Lung microvascular endothelial cell (primary cell): ENCODE measurements at places on chromosomes 13 and 19. TPM values are rescaled to one million over a fixed set of nuclear protein-coding genes. Genes with fewer than 3 reads are reported as not detected.

The GSX1 gene
- not detected in 2 replicates for total RNA-seq

DNA sequence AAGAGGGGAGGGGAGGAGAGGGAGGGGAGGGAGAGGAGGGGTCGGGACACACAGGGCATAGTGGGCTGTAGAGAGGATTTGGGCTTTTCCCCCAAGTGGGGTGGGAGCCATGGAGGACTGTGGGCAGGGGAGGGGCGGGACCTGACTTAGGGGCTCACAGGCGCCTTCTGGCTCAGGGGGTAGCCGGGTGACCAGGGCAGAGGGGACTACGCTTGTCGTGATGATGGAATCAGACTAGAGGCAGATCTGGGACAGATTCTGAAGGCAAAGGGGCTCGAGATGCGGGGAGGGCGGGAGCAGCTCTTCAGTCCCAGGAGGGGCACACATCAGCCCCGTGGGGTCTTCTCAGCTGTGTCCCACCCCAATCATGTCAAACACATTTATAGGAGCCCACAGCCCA lies 13.5 kb downstream of the NDUFA11 start:
- no peak for DNase-seq

DNA sequence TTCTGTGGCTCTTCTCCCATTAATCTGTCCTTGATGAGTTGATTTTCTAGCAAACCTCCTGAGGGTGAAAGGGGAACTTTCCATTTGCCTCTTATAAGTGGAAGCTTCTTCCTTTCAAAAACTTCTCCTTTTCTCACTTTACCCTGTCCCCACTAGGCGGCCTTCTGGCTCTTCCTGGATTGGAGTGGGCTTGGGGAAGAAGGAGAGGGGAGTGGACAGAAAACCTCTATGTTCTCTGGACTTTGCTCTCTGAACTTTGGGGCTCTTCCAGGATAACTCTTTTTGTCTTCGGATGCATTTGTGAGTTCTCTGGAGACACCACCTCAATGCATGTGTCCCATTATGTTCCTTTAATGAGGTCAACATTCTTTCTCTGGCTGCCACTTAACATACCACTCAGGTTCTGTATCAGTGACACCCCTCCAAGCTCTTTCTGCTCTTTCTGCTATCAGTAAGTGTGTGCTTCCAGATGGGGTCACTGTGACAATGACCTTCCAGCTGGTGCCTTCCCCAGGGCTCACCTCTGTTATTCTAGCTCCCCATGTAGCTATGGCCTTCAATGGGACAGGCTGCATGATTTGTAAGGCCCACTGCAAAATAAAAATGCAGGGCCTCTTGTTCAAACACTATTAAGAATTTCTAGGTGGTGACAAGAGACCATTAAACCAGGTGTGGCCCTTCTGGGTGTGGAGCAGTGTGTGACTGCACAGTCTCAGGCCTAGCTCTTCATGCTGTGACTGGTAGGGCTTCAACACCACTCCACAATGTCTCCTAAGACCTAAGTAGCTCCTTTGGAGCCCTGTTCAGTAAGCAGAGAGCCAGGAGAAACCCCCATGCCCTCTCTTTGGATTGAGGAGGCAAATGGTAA lies 389.2 kb downstream of the EFNB2 start:
- DNase-seq: no peak

- DNase-seq: peak; percentile 10
Measured at GRCh38 chr13:71864986-71865873, 1.8 kb downstream of the DACH1 start.

DNA sequence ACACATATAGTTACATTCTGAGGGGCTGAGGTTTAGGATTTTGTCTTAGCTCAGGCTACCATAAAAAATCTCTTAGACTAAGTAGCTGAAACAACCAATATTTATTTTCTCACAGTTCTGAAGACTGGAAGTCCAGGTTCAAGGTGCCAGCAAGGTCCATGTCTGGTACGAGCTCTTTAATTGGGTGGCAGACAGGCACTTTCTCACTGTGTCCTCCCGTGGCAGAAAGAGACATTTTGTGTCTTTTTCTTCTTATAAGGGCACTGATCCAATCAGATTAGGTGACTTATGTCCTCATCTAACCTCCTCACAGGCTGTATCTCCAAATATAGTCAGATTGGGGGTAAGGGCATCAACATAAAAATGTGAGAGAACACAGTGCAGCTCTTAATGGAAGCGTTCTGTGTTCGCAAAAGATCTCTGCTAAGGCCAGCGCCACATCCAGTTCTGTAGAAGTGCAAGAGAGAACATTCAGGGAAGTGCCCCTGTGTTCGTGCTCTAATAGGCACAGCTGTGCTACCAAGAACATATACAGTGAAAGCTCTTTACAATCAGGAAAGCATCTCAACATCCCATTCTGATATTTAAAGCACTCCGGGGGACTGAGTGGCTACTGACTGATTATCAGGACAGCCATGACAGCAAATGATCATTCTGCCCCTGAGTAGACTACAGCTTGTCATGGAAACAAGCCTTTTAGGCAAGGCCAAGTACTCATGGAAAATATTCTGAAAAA lies 819.2 kb downstream of the LIG4 start:
- no peak for DNase-seq

GRCh38 chr19:41316306-41316920 lies 6.4 kb downstream of the CCDC97 start:
- DNase-seq: no peak

- DNase-seq: no peak
Measured at GRCh38 chr13:51541809-51542258, 42.4 kb upstream of the WDFY2 start.

DNA sequence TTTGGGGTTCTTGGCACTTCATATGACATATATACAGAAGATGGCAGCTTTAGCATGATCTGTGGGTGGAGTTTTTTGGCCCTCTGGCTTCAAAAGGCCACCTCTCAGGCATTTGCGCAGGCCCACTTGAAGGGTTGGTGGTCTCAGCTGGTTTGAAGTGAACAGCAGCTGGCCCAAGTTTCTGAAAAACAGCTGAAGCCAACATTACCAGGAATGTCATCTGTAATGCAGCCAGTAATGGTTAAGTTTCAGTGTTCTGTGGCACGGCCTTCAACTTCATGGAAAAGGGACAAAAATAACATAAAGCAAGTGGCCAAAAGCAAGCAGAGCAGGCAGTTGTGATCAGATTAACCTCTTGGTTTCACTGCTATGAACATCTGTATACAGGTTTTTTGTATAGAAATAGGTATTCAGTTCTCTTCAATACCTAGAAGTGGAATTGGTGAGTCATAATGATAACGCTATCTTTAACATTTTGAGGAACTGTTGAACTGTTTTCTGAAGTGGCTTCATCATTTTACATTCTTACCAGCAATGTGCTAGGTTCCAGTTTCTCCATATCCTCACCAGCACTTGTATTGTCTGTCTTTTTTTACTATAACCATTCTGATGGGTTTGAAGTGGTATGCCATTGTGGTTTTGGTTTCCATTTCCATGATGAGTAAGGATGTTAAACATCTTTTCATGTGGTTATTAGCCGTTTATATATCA lies 245.4 kb downstream of the SHISA2 start:
- DNase-seq: no peak

- DNase-seq: peak; percentile 13
Measured at GRCh38 chr19:52527956-52528351, 486 bp downstream of the ZNF808 start.

GRCh38 chr13:23979361-23980159 lies 82.3 kb upstream of the C1QTNF9B start:
- peak; percentile 69 for DNase-seq

GRCh38 chr19:41445575-41445974 lies 2.6 kb downstream of the ERICH4 start:
- DNase-seq: no peak

DNA sequence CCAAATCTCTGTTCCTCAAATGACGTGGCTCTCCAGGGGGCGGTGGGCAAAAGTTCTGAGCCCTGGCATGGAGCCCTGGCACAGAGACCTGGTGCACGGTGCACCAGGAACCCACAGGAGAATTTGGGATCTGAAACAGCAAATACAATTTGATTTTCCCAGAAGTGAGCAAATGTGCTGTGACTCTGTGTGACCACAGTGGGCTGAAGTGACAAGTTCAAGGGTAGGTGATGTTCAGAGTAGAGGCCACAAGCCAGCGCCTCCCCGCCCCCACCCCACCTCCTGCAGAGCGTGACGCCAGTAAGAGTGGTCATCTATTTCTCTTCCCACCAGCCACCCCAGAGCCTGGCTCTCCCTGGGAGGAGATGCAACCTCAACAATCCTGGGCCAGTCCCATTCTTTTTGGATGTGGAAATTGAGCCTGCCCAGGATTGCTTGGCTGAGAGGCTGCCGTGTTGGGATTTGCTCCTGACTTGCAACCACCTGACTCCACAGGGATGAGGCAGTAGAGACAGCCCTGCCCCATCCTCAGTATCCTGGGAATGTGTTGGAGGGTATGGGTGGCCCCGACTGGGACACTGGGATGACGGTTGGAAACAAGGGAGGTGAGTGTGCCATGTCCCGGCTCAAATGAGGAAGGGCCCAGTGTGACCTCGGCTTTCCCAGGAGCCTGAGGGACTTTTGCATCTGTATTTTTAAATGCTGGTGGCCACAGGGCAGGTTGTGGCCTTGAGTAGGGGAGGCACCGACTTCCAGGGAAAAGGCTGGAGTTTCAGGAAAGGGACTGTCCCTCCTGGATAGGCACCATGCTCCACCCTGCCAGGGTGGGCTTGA lies 11.1 kb upstream of the BCL3 start:
- no peak for DNase-seq

The UPF1 gene
- 42.9 and 51.6 TPM in 2 replicates for total RNA-seq

DNA sequence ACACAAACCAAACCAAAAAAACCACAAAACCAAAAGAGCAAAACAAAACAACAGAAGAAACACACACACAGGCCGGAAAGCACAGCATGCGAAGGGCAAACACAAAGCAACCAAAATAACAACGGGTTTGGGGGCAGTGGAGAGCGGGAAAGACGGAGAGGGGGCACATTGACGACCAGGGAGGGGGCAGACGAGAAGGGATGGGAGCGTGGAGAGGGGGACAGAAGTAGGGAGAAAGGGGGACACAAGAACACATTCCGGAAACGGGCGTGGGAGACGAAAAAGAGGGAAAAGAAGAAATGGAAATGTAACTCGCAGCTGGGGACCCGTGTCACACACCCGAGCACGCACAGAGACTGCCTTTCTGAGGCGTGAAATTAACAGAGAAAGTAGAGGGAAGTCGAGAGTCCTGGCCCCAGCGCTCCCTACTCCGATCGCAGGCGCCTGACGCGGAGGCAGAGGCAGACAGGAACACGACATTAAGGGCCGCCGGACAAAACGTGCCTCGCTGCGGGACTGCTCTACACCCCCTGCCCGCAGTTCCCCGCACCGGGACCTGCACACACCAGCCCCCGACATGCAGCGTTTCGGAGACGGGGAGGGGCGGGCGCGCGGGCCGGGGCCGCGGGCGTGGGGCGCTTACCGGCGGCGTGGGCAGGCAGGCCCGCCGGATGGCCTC lies 652 bp downstream of the POU4F1 start:
- peak; percentile 22 for DNase-seq

DNA sequence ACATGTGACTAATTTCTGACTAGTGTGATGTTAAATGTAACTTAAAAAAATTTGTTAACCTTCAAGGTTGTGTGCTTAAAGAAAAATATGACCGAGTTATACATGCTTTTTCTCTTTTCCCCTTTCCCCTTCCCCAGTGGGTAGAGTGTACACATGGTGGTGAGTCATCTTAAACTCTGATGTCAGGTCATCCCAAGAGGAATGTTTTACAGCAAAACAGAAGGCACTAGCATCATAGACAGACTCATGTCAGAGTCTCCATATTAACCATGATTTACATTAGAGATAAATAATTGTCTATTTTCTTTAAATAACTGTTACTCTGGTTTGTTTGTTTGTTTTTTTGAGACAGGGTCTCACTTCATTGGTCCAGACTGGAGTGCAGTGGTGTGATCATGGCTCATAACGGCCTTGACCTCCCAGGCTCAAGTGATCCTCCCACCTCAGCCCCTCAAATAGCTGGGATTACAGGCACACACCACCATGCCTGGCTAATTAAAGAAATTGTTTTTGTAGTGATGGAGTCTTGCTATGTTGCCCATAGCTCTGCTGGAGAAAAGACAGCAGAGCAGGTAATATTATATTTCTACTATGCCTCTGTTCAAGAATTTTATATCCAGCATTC lies 160.4 kb upstream of the PCDH9 start:
- no peak for DNase-seq

- no peak for DNase-seq
Measured at GRCh38 chr19:28386470-28386869, 826.5 kb downstream of the UQCRFS1 start.

GRCh38 chr13:94632226-94632980 lies 30.7 kb downstream of the GPR180 start:
- no peak for DNase-seq

GRCh38 chr19:10001899-10002298 lies 8.4 kb downstream of the COL5A3 start:
- DNase-seq: peak; percentile 25

DNA sequence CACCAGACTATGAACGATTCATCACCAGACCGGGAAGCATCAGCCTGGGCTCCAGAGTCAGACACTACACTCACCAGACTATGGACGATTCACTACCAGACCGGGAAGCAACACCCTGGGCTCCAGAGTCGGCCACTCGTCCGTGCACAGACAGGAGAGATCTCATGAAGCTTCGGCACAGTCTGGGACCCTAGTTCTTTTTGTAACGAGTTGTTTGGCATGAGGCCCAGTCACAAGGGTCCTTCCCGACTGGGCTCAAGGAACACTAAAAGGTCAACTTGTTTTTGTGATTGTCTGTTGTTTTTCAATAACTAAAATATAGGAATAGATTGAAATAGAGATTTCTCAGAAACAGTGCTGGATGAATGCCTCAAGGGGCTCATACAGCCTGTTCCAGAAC lies 1141.6 kb upstream of the MIR17HG start:
- no peak for DNase-seq

GRCh38 chr13:64488731-64489130 lies 2741.4 kb downstream of the PCDH9 start:
- DNase-seq: no peak

GRCh38 chr13:23918208-23918607 lies 20.9 kb upstream of the C1QTNF9B start:
- no peak for DNase-seq

DNA sequence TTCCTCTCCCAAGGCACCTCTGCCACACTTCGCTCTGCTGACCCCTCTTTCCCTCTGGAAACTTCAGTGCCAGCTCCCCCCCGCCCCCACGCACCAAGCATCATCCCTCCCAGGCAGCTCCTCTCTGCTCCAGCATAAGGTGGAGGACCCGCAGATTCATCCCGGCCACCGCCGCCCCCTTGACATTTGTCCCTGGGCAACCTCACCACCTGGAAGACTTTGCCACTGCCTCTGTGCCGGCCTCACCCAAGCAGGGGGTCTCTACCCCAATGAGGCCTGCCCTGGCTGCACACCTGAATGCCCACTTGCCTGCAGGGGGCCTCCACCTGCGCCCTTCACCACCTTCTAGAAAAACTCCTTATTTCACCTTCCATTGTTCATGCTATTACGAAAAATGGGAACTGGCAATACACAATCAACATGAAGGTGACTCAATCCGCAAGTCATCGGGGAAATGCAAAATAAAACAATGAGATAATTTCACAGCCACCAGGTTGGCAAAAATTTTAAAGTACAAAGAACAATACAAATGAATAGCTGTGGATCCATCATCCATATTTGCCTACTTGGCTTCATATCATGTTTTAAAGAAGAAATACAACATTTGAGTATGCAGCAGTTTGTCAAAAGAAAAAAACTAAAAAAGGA lies 21.9 kb downstream of the CCNE1 start:
- no peak for DNase-seq
